NCI-H510A treated with DMSO at 0.1 percent for 48 hours (cell line): ENCODE measurements at places on chromosomes 3 and 15.

- no peak for DNase-seq
Measured at GRCh38 chr3:22156868-22157267, 405.9 kb upstream of the ZNF385D start.

DNA sequence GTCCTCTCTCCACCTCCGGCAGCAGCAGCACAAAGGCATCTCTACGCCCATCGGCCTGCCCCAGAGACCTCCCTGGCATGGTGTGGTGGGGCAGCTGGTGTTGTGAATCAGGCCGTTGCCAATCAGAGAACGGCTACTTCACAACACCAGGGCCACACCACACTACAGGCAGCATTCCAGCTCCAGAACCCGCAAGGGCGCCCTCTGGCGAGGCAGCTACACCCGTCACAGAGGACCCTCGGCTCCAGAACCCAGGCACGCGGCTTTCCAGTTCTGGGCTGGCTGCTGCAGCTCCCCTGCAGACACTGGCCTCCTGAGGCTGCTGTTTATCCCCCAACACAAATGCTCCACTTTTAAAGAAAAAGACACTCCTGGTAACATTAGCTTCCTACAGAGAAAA lies 127.5 kb upstream of the TOPAZ1 start:
- peak; percentile 7 for DNase-seq

- DNase-seq = no peak
Measured at GRCh38 chr3:104066658-104067057, 1300.1 kb upstream of the ALCAM start.

DNA sequence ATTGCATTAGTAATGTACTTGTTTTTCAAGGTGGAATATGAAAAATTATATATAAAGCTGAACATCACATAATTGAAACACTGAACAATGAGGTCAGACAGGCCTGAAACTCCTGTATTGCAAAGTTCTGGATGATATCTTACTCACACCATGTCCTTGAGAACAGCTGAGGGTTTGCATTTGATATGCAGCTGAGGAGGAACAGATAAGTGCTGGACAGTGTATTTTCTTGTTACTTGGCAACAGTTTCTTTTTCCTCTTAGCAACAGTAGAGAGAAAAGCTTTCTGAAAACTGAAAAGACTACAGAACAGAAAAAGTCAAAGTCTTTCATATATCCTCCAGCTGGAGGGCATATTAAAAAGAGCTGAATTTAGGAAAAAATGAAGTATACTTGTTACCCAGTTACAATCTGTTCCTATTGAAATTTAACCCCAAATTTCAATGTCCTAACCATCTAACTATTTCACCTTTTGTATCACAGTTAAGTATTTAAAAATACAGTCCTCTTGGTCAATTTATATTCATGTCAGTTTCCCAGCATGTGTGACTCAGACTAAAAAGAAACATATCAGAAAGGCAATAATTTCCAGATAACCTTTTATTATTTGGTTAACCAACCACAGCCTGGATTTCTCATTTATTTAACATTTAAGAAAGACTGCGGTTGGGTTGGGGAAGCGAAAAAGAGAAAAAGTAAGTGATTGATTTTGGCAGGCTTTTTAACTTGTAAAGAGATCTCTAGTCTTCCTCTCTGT lies 733.0 kb upstream of the DPPA4 start:
- no peak for DNase-seq

DNA sequence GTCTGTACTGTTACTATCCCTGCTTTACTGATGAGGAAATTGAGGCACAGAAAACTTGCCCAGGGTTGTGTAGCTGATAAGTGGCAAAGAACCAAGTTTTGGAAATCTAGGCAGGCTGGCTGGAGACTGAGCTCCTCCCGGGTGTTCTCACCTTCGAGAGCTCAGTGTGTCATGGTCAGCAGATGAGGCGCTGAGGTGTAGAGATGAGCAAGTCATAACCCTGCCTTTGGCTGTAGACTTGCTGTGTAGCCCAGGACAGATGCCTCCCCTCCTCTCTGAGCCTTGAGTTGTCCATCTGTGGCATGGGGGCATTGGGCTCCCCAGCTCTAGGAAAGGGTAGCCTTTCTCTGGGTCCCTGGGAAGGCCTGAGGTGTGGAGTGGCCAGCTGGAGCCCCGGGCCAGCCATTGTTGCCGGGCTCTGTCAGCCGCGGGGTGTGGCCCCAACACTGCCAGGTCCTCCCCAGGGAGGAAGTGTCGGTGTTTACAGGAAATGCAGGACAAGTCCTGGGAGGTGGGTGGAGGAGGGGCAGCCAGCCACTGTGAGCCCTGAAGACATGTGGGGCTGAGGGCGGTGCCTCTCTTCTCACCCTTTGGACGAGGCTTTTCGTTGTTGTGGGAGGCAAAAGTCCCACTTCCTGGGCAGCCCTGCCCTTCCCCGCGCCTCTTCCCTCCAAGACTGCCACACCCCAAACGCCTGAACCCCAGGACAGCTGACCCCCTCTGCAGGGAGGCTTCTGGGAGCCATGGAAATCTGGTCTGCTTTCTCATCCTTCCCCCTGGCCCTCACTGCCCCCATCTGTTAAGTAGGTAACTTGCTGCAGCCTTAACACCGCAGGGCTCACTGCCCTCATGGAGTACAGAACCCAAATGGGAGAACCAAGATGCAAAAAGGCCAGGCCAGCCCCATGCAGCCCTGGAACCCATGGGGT lies 29.1 kb downstream of the FGD5 start:
- no peak for DNase-seq

GRCh38 chr3:146594843-146595482 lies 10.2 kb downstream of the PLSCR5 start:
- DNase-seq = peak; percentile 17

GRCh38 chr3:127448671-127449070 lies 141.9 kb downstream of the TPRA1 start:
- no peak for DNase-seq
